ENCODE measurements at places on chromosomes 3 and 15. TPM values are rescaled to one million over a fixed set of nuclear protein-coding genes. Genes with fewer than 3 reads are reported as not detected.

TMC3 gene
- not detected for polyA plus RNA-seq

APBA2 gene
- not detected for polyA plus RNA-seq

NUP210 gene
- 42.4 TPM for polyA plus RNA-seq

MITF gene
- not detected for polyA plus RNA-seq
